ENCODE measurements at places on chromosomes 6 and 20. TPM values are rescaled to one million over a fixed set of nuclear protein-coding genes. Genes with fewer than 3 reads are reported as not detected.

GLP1R gene
- total RNA-seq = not detected

PRDM13 gene
- total RNA-seq = not detected

FAM83C gene
- not detected for total RNA-seq

CPXM1 gene
- total RNA-seq = not detected

NKX2-4 gene
- total RNA-seq = not detected

OGFRL1 gene
- 11.4 TPM for total RNA-seq

TGM2 gene
- total RNA-seq = 0.67 TPM

DLK2 gene
- total RNA-seq = 0.49 TPM

TSBP1 gene
- not detected for total RNA-seq

BPI gene
- not detected for total RNA-seq

- no peak for DNase-seq
These were observed 38.6 kb downstream of the ATXN1 start for GRCh38 chr6:16722630-16723029.

DNA sequence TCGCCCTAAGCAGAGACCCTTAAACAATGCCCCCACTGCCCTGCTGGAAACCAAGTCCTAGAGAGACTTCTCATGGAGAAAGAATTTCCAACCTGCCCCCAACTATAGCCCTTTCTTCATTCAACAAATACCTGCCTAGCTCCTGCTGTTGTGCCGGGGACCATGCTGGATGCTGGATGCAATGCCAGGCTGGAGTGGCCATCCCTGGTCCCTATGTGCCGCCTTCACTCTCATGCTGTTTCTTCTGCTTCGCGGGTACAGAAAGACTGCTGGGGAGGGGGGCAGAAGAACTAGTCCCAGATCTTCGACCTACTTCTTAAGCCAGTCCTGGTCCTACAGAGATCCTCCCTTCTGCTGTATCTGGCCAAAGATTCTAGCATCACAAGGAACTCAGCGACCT is 3.4 kb downstream of the MDGA1 start:
- no peak for DNase-seq

GRCh38 chr20:35125753-35126152 is 21.4 kb downstream of the EDEM2 start:
- no peak for DNase-seq

DNA sequence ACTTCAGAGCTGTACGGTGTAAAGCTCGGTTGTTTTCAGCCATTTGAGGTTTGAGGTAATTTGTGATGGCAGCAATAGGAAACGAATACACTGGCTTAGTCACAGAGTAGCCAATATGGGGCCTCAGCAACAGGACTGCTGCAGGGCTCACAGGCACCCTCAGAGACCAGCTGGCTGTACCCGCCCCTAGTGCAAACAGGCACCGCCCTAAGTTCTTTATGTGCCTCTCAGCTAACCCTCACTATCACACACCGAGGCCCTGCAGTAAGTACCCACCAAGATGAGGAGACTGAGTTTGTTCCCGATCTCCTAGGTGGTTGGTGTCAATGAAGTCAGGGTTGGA is 11.2 kb upstream of the SERPINB9 start:
- DNase-seq = no peak

DNA sequence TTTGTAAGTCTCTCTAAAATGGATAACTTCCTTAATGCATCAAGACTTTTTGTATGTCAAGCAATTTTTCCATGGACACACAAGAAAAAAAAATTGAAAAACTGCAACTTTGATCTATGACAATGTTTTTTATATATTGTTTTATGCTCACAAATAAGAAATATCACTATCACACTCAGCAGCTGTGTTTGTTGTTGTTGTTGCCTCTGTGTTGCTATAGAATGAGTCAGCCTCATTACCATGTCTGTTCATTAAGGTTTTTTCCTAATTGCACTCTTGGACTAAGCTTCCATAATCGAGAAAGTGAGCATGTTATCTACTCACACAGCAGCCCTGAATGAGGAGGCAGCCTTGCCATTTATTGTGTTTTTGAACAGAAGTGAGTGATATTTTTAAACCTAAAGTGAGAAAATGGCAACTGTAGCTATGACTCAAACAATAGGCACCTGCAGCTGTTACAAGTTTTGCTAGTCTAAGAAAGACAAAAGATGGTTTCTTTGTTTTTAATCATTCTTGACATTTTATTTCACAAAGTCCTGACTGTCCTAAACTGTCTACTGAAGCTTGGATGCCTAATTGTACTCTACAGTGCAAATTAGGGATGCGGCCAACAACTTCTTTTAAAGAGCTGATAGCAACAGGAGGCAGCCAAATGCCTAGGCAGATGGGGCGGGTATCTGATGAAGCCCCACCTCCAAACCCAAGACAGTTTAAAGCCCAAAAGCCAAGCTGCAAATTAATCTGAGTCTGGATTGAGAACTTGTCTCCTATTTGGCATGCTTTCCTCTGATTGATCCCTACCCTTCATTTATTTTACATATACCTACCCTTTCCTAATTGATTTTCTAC is 77.9 kb upstream of the DOK5 start:
- DNase-seq = no peak

DNA sequence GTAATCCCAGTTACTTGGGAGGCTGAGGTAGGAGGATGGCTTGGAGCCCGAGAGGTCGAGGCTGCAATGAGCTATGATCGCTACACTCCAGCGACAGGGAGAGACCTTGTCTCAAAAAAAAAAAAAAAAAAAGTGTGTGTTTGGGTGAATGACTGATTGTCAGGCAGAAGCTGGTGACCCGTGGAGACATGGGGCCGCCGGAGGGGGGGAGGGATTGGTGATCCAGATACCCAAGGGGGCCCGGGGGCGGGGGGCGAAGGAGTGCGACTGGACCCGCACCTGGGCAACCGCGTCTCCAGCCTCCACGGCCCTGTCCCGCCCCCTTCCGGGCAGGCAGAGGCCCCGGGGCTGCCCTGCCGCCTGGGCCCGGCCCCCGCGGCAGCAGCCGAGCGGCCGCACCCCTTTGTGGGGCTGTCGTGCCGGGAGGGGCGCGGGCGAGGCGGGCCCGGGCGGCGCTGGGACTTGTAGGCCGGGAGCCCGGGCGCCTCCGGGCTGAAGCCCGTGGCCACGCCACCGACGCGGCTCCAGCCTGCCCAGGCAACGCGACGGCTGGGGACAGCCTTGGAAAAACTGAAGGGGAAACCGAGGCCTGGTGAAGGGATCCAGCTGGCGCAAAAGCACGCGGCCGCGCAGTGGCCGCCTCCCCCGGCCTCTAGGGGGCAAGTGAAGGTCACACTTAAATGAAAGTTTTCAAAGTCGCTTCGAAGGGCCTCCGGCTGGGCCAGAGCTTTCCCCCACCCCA is 2.1 kb upstream of the RBM38 start:
- peak; percentile 67 for DNase-seq

- DNase-seq = no peak
These were observed 86.6 kb upstream of the STXBP5 start for GRCh38 chr6:147117580-147117979.

- no peak for DNase-seq
These were observed 66.9 kb downstream of the SYNJ2 start for GRCh38 chr6:158048589-158048988.

DNA sequence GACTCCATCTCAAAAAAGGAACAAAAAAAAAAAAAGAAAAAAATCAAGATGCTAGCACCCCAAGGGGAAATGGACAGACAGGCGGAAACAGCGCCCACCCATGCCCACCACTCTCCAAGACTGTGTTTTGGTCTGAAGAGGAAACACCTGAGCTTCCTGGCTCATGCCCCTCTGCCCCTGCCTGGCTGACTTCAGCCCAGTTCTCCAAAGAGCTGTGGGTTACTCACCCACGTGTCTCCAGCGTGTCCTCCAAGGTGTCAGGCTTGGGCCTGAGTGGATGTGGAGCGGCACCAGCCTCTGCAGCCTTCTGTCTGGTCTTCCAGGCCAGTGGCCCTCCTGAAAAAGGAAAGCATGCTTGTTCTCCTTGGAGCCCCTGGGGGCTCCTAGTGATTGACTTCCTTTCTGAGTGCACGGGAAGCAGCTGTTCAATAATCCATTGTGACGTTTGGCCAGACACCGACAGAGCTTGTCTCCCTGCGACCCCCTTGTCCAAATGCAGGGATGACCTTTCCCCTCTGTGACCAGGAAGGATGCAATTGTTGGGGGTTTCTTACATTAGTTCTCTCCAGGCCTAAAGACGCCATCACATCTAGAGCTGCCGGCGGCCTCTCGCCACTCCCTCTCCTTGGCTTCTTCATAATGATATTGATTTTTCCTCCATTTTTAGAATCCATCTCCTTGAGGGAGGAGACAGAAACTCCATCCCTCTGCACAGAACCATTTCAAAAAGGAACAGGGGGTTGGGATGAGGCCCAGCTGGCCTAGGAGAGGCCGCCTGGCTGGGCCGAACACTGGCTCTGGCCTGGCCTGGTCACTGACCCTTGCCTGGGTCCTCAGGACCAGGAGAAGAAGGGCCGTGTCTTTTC is 58.4 kb downstream of the ADNP start:
- no peak for DNase-seq

DNA sequence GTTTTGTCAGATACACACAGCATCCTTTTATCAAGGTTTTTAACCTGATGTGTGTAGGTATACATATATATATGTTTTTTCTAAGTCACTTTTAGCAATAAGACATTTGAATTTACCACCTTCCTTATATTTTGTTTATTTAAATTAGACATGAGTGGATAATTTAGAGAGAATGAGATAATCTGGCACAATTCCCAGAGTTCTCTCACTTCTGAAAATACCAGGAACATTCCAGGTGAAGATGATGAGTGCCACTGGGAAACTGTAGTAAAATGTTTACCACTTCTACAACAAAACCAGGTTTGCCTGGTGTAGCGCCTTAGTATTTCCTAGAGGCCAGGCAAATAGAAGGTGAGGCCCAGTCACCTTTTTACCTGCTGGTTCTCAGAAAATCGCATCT is 189.5 kb downstream of the TMEM242 start:
- no peak for DNase-seq

DNA sequence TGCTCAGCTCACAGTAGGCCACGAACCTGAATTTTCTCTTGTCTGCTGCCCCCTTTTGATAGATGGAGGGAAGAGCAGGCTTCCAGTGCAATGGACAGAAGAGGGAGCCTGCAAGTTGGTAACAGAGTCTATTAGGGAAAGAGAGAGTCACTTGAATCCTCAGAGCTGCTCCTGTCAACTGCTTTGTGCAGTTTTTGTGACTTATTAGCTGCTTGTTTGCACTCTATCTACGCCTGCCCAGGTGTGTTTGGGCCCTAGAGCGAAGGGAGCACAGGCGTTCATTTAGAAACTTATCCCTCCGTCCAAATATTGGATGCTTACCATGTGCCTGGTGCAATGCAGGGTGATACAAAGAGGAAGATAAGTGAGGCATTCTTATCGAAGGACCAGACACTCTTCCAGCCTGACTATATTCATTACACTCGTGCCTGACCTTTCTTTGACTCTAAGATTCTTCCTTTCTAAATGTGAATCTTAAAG is 11.6 kb upstream of the SLC2A12 start:
- peak; percentile 56 for DNase-seq

GRCh38 chr6:14422917-14423316 is 305.3 kb downstream of the CD83 start:
- DNase-seq = no peak

- DNase-seq = no peak
These were observed 229.2 kb downstream of the COL12A1 start for GRCh38 chr6:74976701-74977100.
